ENCODE measurements at places on chromosomes 7 and 10.

GRCh38 chr10:11153766-11154165 is 136.1 kb downstream of the CELF2 start:
- no peak for DNase-seq

- no peak for DNase-seq
Observed at GRCh38 chr7:107123392-107123791, 45.4 kb upstream of the HBP1 start.

GRCh38 chr7:142438235-142438922 is 180.5 kb upstream of the PRSS58 start:
- no peak for DNase-seq

- DNase-seq: no peak
Observed at GRCh38 chr10:36773652-36774051, 351.7 kb upstream of the ANKRD30A start.

- no peak for DNase-seq
Observed at GRCh38 chr7:25260862-25261494, 32.7 kb upstream of the NPVF start.

- DNase-seq: no peak
Observed at GRCh38 chr10:22468570-22469320, 123.4 kb downstream of the SPAG6 start.

- no peak for DNase-seq
Observed at GRCh38 chr7:43750016-43750887, 8.2 kb upstream of the BLVRA start.

DNA sequence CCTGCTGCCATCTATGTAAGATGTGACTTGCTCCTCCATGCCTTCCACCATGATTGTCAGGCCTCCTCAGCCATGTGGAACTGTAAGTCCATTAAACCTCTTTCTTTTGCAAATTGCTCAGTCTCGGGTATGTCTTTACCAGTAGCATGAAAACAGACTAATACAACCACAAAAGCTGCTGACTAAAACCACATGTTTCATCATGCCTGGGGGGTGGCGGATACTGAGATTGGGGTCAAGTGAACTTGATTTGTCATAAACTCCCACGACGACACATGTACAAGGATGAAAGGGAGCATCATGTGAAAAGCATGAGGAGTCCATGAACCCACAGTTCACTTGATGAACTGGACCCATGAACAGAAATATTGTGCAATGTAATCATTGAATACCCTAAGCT is 134.9 kb upstream of the ANK3 start:
- no peak for DNase-seq

GRCh38 chr10:124003871-124004662 is 89.3 kb downstream of the CHST15 start:
- no peak for DNase-seq

- no peak for DNase-seq
Observed at GRCh38 chr10:52782554-52782953, 10.0 kb upstream of the MBL2 start.

GRCh38 chr7:83159731-83160130 is 3.0 kb downstream of the PCLO start:
- no peak for DNase-seq
